Stimulated activated CD4-positive, alpha-beta T cell treated with anti-CD3 and anti-CD28 coated beads, Interleukin-15, amount 100 ng/mL, for 1 hour (primary cell): ENCODE measurements at places on chromosomes 2 and 18.
A peak's percentile ranks its signal among the peaks of the same experiment; 100 is the strongest.

DNA sequence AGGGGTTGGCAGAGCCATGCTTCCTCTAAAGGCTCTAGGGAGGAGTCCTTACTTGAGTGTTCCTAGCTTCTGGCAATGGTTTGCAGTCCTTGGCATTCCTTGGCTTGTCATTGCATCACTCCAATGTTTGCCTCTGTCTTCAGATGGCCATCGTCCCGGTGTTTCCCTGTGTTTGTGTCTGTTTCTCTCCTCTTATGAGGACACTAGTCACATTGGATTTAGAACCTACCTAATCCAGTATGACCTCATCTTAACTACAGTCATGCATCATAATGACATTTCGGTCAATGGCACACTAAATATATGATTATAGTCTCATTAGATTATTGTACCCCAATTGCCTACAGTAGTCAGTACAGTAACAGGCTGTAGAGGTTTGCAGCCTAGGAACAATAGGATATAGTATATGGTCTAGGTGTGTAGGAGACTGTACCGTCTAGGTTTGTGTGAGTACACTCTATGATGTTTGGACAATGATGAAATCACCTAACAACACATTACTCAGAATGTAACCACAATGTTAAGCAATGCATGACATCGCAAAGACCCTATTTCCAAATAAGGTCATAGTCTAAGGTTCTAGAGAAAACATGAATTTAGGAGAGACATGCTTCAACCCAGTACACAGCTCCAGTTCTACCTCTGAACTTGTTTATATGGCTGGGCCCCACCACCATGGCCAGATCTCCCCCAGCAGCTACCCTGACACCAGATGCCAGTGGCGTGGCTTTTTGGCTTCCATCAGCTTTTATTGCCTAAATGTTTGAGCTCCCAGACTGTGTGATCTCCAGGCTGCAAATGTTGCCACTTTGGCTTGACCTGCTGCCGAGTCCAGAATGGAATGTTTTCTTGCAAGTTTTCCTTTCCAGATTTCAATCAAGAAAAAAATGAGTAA lies 22.1 kb downstream of the SRD5A2 start:
- no peak for DNase-seq

GRCh38 chr2:178109813-178110212 lies 2.4 kb upstream of the RBM45 start:
- no peak for DNase-seq

- no peak for DNase-seq
Measured at GRCh38 chr2:200929334-200930249, 33.9 kb downstream of the ORC2 start.

- no peak for DNase-seq
Measured at GRCh38 chr2:10402062-10402585, 46.0 kb downstream of the ODC1 start.

DNA sequence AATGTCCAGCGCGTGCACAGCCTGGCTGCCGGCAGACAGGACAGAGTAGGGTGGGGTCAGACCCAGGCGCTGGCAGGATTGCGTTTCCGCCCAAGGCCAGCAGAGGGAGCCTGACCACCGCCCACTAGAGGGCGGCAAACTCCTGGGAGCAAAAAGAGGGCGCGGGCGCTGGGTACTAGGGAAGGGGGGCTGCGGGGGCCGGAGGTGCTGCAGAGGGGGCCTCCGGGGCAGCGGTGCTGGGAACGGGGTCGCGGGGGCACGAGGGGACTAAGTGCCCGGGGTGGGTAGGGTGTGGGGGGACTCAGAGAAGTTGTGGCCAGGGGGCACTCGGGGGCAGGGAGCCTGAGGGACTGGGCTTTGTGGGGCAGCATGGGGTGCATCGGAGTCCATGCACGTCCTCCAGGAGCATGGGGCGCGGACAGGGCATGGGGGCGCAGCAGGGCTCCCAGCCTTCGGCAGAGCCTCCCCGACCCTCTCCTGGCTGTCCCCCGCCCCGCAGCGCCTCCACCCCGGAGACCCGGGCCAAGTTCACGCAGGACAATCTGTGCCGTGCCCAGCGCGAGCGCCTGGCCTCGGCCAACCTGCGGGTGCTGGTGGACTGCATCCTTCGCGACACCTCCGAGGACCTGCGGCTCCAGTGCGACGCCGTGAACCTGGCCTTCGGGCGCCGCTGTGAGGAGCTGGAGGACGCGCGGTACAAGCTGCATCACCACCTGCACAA lies 3.2 kb downstream of the TEKT4 start:
- peak; percentile 51 for DNase-seq

DNA sequence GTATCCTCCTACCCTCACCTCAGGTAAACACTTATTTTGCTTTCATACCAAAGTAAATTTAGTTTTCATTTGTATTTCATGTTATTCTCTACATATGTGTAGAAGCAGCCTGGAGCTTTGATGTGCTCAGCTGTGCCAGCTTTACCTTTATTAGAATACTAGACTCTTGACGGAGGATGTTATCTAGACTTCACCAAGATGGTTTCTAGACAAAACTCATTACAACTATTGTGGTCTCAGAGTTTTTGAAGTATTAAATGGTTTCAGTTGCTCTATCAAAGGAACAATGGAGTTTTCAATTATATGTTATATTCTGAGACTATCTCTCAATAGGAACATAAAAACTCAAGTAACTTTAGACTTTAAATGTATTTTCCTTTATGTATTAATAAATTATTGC lies 5.0 kb upstream of the IL18RAP start:
- DNase-seq = no peak

- no peak for DNase-seq
Measured at GRCh38 chr2:48328159-48328809, 201.7 kb upstream of the STON1 start.

- DNase-seq = no peak
Measured at GRCh38 chr2:9440058-9440727, 16.7 kb downstream of the CPSF3 start.

GRCh38 chr2:202831242-202832220 lies 40.0 kb downstream of the ICA1L start:
- DNase-seq = no peak

- DNase-seq = no peak
Measured at GRCh38 chr2:41527525-41528323, 520.1 kb upstream of the PKDCC start.

GRCh38 chr2:80030135-80030534 lies 274.4 kb downstream of the LRRTM1 start:
- DNase-seq = no peak

- DNase-seq = no peak
Measured at GRCh38 chr2:218432676-218433365, 13.9 kb downstream of the VIL1 start.

DNA sequence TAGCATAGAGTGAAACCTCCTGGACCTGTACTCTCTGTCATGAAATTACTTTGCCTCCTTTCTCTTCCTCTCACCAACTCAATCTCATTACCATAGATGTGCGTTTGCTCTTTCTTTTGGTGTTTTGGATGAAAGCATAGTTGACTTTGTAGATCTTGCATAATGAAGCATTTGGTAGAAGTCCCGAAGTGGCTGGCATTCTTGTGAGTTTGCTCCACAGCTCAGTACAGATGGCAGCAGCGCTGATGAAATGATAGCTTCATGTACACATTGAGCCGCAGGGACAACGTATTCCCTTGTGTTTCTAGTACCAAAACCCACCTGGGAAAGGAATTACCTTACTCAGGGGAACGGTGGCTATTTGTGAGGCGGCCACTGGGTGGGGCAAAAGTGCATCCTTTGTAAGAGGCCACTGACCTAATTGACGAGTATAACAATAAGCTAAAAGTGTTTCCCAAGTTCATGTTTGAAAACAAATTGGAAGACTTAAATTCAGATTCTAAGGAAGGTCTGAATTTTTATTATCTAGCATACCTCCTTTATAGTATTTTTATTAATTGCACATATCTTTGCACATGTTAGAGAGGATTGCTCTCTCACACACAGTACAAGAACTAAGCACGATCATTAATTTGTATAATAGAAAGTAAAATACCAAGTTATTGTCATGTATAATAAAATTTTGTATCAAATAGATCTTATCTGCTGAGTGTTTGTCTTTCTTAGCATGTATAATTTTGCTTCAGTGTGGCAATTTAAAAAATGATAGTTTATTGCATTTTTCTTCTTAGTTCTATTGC lies 25.4 kb upstream of the CDH7 start:
- no peak for DNase-seq

DNA sequence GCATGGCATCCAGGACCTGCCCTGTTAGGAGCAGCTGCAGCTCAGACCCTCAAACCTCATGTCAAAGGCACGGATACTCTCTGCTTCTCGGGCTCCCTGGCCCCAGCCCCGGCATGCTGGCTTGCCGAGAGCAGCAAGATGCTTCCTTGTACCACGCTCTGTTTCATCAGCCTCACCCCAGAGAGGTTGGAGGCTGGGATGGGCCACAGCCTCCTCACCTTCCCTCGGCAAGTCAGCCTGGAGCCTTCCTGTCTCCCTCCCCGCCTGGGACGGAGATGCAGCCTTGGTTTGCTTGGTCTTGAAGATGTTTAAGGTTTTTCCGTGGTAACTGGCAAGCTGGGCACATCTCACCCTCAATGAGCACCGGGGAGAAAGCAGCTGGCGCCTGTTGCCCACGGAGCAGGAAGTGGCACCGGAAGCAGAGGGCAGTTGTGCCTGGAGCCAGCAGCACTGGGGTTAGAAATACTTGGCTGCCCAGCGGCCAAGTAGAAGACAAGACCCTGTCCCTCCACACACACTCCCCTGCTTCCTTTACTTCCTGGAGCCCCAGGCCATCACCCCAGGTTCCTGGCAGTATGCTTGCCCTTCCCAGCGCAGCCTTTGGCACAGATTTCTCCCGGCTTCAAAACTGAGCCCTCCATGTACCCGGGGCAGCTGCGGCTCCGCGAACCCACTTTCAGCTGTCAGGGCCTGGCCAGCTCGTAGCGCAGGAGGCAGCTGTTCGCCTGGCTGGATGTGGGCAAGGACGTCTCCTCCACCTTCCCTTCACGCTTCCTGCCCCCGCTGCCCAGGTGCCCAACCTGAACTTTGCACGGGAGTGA lies 17.4 kb downstream of the FBLN7 start:
- no peak for DNase-seq

GRCh38 chr2:154449951-154450658 lies 248.4 kb upstream of the KCNJ3 start:
- DNase-seq = no peak

GRCh38 chr2:137179542-137179941 lies 414.2 kb downstream of the THSD7B start:
- DNase-seq = no peak

- no peak for DNase-seq
Measured at GRCh38 chr18:71371951-71372605, 1083.2 kb downstream of the SOCS6 start.

GRCh38 chr2:69770193-69770702 lies 28.3 kb downstream of the ANXA4 start:
- no peak for DNase-seq

GRCh38 chr2:8328217-8328616 lies 353.6 kb upstream of the ID2 start:
- DNase-seq = no peak

DNA sequence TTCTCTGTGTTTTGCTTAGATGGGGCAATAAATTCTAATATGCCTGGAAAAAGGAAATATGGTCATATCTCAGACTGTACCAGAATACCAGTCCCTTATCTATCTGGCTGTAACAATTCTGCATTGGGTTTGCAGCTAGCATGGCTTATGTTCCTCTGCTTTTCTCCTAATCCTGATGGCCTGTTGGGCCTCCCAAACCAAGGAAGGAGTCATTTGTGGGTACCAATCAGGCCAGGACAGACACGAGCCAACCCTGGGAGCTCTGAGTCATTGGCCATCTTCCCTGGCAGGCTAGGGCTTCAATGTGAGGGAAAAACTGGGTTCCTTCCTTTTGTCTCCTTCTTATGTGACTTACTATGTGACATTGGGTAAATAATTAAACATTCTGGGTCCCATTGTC lies 12.0 kb downstream of the SMARCAL1 start:
- DNase-seq = no peak

DNA sequence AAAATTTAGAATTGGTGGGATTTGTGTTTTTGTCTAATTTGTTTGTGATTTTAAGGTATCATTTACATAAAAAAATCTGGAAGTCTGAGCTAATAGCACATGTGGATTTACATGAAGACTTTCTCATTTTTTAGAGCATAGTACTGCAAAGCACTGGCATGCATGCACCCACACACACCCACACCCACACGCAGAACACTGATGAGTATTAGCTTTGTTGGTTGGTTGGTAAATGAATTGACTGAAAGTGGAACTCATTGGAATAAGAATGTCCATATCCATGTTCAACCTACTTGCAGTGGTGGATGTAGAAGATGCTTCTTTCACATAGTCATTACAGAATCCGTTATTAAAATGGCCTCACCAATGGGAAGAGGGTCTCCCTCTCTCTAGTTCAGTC lies 475.8 kb downstream of the PLCL1 start:
- no peak for DNase-seq

- peak; percentile 54 for DNase-seq
Measured at GRCh38 chr2:28452534-28453081, 43.3 kb upstream of the PLB1 start.

GRCh38 chr2:60309941-60310660 lies 243.4 kb downstream of the BCL11A start:
- DNase-seq = no peak

GRCh38 chr2:144493027-144493809 lies 26.7 kb downstream of the ZEB2 start:
- no peak for DNase-seq

DNA sequence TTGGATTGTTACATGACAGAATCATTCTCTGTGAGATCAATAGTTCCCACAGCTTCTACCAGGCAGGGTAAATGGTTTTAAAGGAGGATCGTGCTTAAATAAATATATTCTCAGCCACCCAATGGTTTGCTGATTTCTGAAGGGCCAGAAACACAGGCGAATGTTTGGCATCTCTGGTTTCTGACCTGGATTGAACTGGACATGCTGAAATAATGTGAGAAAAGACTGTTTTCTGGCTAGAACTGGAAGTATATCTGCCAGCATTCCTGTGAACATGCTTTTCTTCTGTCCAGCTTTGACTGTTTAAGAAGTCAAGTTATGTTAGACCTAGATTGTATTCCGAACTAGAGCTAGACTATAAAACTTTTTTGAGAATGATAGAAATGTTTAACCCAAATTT lies 77.1 kb upstream of the COL3A1 start:
- no peak for DNase-seq

- DNase-seq = no peak
Measured at GRCh38 chr2:237917696-237918374, 49.0 kb upstream of the UBE2F start.

- DNase-seq = no peak
Measured at GRCh38 chr2:98149333-98149697, 62.3 kb downstream of the VWA3B start.

- DNase-seq = no peak
Measured at GRCh38 chr2:190379249-190379964, 28.7 kb upstream of the MFSD6 start.

DNA sequence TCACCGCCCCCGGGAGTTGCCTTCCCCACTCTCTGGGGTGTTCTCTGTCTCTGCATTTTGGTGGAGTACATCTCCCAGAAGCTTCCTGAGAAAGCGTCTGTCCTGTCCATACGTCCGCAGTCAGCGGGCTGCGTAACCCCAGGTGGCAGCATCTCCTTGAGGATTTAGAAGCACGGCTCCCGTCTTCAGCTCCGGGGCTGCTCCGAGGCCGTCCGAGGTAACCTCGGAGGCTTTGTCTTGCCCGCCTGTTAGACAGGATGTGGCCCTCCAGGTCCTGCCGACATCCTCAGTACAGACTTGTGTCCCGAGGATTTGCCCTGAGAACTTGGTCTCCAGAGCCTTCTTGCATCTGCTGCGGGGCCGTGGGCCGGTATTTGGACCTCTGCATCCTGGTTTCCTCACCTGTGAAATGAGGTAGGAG lies 58.4 kb downstream of the CTDP1 start:
- DNase-seq = no peak
